Smooth muscle cell of the brain vasculature (primary cell): ENCODE measurements at places on chromosomes 3 and 15.

DNA sequence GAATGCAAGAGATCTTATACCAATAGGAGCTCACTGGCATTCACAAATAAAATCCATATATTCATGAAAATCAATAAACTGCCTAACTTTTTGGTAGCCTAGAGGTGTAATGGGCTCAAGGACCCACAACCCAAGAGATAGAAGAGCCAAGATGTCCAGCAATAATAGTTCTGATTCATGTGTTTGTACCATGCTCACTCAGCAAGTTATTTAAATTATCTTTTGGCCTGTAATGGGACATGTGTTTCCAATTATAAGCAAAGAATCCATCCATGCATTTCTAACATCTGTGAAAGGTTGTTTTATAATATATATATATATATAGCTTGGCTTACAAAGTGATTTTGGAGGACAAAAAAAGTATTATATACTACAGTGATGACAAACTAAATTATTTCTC lies 29.7 kb upstream of the SHC4 start:
- DNase-seq, result no peak

DNA sequence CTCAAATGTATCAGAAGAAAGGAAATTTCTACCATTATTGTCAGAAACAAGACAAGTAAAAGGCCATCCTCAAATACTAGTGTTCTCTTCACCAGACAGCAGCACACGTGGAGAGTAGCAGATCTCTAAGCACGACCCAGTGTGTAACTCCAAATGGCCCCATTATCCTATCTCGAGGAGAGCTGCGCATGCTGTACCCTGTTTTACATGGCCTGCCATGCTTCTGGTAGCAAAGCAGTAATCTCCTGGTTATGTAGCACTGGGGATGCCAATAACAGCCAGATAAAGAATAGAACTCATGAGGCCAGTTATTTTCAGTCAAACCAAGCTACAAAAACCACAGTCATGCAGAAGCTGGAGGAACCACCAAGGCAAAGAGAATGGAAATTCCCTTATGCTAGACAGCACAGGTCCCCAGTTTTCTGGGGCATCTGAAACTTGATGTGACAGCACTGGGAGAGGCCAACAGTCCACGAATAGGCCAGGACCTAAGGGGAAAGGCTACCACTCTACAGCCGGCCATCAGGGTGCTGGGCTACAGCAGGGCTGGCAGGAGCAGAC lies 73.0 kb downstream of the LIPC start:
- no peak for DNase-seq

GRCh38 chr3:127473244-127474024 lies 117.1 kb downstream of the TPRA1 start:
- DNase-seq, result no peak

GRCh38 chr3:152126260-152126659 lies 142.5 kb upstream of the MBNL1 start:
- DNase-seq, result no peak

GRCh38 chr15:45384700-45385099 lies 6.4 kb upstream of the GATM start:
- no peak for DNase-seq

DNA sequence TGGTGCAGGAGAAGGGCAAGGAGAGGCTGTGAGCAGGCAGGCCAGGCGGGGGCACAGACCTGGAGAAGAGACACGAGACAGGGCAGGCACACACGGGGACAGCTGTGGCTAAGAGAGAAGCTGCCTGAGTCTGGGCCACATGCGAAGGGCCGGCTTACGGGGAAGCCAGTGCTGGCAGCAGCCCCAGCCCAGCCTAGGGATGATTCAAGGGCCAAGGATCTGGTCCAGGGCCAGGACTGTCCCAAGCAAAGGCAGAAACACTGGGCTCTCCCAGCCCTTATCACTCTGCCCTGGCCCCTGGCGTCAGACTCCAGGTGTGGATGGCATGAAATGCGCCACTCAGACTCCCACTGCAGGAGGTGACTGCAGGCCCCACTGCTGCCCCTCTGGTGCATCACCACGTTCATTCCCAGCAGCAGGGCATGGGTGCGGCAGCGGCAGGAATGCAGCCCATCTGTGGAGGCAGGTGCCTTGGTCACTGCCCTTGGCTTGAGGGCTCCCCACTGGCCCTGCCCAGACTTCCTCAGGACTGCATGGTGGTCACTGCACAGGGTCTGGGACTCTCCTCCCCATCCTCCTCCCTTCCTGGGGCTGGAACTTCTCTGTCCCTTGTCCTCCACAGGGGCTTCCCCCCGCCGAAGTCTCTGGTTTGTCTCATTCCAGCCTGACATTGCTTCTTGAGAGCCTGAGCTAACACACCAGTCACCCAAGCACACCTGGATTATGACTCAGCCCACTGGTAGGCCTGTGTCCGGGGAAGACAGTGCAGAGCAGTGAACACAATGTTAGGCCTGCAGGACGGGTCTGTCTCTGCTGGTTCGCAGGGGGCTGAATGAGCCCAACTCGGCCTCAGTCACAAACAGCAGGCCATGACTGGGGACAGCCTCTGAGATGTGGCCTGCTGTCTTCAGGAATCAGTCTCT lies 69.3 kb downstream of the TBC1D2B start:
- no peak for DNase-seq

DNA sequence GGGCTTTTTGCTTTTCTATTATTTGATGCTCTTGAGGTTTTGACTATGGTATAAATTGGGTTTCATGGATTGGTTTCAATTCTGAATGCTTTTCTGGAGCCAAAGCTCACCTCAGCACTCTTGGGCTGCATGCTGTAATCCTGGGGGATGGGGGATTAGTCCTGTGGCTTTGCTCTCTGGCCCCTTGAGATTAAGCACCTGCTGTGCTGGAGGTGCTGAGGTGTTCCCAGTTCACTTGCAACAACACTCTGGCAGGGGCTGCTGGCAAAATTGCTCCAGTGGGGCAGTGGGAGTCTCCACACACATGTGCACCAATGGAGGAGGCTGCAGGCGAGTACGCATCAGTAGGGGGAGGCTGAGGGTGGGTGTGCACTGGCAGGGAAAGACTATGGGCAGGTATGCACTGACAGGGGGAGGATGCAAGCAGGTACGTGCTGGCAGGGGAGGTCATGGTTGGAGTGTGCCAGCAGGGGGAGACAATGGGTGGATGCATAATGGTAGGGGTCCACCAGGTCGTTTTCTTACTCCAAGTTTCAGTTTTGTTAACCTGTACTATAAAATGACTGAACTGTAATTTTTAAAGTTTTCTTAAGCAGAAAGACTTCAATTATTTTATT lies 489.2 kb downstream of the FGF12 start:
- DNase-seq, result no peak

- no peak for DNase-seq
Observed at GRCh38 chr15:91879158-91879557, 25.6 kb downstream of the SLCO3A1 start.

DNA sequence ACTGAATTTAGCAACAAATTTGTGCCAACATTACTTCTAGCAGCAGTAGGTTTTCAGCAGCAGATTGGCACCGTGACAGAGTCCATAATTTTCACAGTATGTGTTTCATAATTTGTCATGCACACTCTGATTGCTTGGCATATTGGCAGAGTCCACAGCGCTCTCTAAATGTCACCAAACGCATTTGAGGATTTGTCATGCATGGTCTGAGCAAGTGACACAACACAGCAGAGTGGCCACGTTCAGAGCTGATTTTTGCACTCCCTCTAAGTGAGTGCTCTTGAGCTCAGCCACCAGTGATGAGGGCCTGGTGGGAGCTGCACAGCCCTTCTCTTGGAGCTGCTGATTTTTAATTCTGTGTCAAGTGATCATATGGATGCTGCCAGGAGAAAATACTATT lies 1270.8 kb downstream of the ROBO1 start:
- DNase-seq, result no peak
